ENCODE measurements at places on chromosomes 3 and 15.

GRCh38 chr15:59797756-59798604 lies 108.9 kb upstream of the BNIP2 start:
- no peak for DNase-seq

- DNase-seq, result no peak
These were observed 88.9 kb downstream of the PTPRG start for GRCh38 chr3:61650276-61650675.

- DNase-seq, result no peak
These were observed 8.4 kb upstream of the RTP1 start for GRCh38 chr3:187188931-187189330.

- no peak for DNase-seq
These were observed 110.8 kb upstream of the IGF1R start for GRCh38 chr15:98537516-98538060.

DNA sequence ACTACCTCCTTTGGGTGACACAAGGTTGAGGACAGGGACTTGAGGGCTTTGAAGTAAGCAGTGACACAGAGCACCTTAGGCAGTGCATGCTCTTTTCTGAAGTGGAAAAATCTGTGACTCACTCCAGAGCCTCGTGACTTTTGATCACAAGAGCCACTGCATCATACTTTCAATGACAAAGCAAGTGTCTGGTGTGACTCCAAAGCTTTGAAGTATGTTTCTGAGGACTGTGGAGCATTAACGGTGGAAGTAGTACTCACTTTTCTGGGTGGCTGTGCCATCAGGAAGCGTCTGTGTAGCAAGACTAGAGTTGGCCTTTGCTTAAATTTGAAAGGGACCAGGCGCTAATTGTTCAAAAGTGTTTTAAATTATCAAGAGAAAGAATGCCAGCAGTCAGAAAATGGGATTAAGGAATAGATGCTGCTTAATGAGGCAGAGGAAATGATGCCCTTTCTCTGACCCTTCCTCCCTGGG lies 210.7 kb upstream of the TRIM42 start:
- DNase-seq, result no peak

- no peak for DNase-seq
These were observed 796.6 kb upstream of the ROBO1 start for GRCh38 chr3:80564391-80564790.

GRCh38 chr3:16332904-16333426 lies 68.0 kb downstream of the OXNAD1 start:
- no peak for DNase-seq

GRCh38 chr3:56904552-56905215 lies 102.9 kb upstream of the ARHGEF3 start:
- no peak for DNase-seq

DNA sequence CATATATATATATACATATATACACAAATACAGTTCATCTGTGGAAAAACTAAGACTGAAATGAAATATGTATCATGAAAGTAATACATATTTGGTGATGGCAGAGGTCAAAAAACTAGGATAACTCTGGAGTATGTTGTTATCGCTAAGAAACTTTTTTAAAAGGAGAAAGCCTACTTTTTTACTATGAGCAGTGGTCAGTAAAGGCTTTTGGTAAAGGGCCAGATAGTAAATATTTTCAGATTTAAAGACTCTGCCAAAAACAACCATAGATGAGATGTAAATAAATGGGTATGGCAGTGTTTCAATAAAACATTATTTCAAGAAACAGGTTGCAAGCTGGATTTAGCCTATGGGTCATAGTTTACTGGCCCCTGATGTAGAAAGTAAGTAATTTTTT lies 93.8 kb upstream of the TGFBR2 start:
- no peak for DNase-seq

- DNase-seq, result no peak
These were observed 151.6 kb upstream of the CTDSPL start for GRCh38 chr3:37709946-37710640.

- no peak for DNase-seq
These were observed 327.8 kb upstream of the ATP11B start for GRCh38 chr3:182465301-182466185.

GRCh38 chr15:82106679-82107078 lies 60.9 kb upstream of the MEX3B start:
- no peak for DNase-seq

- DNase-seq, result no peak
These were observed 310.5 kb upstream of the ADAMTS9 start for GRCh38 chr3:64998317-64998716.

- DNase-seq, result no peak
These were observed 21.8 kb upstream of the KLHL24 start for GRCh38 chr3:183613366-183614285.

GRCh38 chr15:69060744-69061143 lies 46.2 kb downstream of the NOX5 start:
- no peak for DNase-seq

DNA sequence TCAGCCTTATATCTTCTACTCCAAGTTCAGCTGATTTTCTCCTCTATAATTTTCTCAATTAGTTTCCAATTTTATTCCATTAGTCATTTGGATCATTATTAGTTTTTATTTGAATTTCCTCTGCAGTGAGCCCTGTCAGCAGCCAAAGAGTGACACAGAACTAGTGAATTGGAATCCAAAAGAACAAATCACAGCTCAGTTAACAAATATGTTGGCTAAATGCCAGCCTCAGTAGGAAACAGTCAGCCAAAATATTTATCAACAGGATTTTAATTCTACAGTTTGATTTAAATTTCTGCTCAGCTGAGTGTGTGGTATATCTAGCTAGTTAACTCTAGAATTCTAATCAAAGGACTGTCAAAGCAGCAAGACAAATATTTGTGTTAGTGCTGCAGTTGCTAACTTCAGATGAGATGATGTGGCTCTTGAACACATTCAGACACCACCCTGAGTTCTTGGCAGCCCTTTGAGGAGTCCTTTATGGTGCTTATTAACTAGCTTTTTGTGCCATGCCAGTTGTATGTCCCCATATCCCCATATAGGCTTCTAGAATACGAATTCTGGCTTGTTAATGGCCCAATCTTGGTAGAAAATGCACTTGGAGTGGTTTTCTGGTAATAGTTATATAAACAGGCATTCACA lies 194.5 kb downstream of the CPNE4 start:
- DNase-seq, result no peak

GRCh38 chr3:127097072-127097405 lies 95.9 kb upstream of the PRR23E start:
- no peak for DNase-seq

- DNase-seq, result no peak
These were observed 3.5 kb downstream of the SERINC4 start for GRCh38 chr15:43796566-43796965.

- no peak for DNase-seq
These were observed 448.1 kb upstream of the WNT5A start for GRCh38 chr3:55935241-55935640.

DNA sequence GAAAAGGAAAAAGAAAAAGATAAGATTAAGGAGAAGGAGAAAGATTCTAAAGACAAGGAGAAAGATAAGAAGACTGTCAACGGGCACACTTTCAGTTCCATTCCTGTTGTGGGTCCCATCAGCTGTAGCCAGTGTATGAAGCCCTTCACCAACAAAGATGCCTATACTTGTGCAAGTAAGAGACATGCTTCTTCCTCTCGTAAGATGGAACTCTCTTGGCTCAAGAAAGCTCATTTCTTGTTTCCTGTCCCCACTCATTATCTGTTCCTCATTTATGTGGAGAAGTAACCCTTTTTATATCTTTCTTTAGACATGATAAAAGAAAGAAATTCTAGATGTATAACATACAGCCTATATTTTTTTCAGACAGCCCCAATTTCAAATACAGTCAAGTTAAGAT lies 101.4 kb downstream of the KLHL25 start:
- DNase-seq, result no peak

DNA sequence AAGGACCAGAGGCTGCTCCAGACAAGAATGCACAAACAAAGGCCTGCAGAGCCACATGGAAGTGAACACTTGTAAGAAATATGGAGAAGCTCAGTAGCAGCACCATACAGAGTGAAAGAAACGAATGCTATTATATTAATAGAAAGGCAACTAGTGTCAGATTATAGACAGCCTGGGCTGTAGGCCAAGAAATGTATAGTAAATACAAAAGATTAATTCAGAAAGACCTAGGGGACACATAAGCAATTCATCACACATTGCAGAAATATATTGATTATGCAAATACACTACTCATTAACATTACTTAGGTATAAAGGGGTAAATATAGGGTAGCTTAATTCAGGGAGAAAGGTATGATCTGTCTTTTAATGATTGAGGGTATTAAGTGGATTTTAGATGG lies 69.5 kb upstream of the GUCA1C start:
- no peak for DNase-seq

- no peak for DNase-seq
These were observed 933 bp upstream of the APEH start for GRCh38 chr3:49673121-49673714.

DNA sequence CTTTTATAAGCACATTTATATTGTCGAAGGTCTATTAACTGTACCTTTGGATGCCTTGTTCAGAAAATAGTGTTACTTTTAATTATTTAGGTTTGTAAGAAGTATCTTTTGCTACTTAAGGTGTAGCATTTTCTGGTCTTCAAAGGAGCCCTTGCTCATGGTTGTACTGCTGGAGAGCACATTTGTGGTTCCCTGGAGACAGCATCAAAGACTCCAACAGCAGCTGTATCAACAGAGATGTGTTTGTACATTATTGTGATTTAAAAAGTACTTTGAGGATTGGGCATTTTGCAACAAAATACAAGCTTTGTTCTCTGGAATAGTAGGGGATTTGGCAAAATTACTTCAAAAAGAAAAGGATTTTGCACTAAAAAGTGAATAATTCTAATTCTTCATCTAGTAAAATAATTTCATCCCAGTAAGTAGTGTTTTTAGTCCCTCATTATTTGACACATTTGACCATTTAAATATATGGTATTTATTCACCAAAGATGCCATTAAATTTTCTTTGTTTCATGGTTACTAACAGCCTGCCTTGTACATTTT lies 16.5 kb downstream of the TBC1D23 start:
- no peak for DNase-seq

- no peak for DNase-seq
These were observed 47.4 kb downstream of the SHQ1 start for GRCh38 chr3:72800869-72801268.

- no peak for DNase-seq
These were observed 29.1 kb upstream of the LXN start for GRCh38 chr3:158701420-158702065.

DNA sequence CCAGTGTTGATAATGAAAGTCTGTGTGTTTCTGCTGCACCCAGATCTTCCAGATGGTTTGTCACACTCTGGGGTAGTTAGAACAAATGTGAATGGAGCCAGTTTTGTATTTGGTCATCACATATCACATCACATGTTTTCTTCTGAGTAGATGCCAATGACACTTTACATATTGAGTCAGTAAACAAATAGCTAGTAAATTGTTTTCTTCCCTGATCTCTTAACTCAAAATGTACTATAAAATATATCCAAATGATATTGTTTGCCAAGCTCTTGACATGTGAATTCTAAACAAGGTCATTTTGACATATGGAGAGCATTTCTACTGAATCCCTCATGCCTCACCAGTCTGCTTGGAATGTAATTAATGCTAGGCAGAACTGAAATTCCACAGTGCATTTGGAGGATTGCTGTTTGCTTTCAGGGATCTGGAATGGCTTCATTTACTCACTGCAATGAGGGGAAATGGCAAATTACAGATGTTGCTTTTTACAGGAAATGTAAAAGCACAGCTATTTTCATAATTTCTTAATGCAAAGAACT lies 45.0 kb downstream of the PDHB start:
- no peak for DNase-seq

DNA sequence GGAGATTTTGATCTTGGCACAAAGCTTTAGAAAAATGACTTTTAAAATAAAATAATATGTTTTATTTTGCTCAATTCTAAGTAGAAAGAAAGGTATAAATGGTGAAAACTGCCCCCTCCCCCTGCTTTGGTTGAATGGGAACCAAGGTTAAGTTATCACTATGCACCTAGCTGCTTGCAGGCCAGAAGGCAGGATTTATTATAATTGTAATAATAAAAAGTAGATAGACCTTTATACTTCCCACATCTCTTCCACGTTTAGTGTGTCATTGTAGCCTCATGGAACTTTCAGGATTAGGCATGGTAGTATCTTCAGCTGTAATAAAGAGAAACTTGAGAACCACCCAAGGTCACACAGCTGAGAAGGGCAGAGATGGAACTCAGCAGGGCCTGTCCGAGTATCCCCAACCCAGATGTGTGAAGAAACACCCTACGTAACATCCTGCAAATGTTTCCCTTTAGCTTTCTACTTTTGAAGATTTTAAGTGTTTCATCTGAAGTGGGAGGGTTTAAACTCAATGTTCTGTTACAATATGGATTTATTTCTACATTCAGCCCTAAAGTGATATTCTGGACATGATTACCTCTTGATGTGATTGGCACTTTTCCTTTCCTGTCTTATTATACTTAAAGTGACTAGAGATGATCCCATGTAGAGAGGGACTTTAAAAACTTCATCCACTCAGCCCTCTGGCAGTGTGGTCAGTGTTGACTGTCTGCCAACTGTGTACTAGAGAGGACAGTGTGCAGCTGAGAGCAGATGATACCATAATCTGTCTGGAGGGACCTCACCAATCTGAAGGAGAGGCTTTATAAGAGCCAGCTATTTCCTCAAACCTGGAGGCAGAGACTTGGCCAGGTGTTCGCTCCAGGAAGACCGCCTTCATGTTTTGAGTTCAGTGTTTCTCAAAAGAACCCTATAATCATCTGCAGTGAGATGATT lies 282.5 kb upstream of the TRIM42 start:
- DNase-seq, result no peak

DNA sequence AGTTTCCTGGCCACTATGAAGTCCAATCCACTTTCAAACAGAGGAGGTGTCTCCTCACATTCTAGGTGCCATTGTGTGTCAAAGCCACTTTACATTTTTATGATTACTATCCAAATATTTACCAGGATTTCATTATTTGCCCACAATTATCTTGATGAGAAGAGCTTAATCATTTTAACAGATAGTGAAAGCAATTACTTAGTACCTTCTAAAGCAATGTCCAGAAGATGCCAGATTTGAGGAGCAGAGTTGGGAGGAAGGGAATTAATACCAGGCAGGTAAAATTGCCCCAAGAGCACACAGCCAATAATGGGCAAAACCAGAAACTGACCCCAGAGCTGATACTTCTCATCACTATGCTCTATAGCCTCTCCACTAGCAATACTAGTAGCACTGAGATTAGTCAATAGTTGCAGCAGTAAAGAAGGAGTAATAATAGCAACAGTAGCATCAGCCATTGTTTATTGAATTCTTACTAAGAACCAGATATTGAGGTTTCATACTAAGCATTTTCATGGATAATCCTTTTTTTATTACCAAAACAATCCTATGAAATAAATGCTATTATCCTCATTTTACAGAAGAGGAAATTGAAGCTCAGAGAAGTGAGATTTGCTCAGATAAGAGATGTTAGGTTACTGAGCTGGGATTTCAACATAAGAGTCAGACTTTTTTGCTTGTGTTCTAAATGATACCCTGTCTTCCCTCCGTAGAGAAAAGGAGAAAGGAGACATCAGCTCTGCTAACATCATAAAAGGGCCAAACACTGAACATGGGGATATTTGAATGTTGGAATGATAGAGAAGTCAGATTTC lies 509.3 kb upstream of the CFAP20DC start:
- no peak for DNase-seq

Measured in stimulated activated CD8-positive, alpha-beta memory T cell treated with anti-CD3 and anti-CD28 coated beads, Interleukin-7, amount 100 ng/mL, for 4 hours (primary cell).